ENCODE measurements at places on chromosomes 4 and X. TPM values are rescaled to one million over a fixed set of nuclear protein-coding genes. Genes with fewer than 3 reads are reported as not detected.

GRCh38 chrX:19728915-19729314 lies 158.5 kb downstream of the SH3KBP1 start:
- no peak for DNase-seq

GRCh38 chr4:80197601-80198440 lies 518 bp downstream of the PRDM8 start:
- peak; percentile 74 for DNase-seq

- no peak for DNase-seq
Observed at GRCh38 chr4:184857441-184858121, 31.8 kb upstream of the ACSL1 start.

GATA1 gene
- polyA plus RNA-seq, result not detected

DNA sequence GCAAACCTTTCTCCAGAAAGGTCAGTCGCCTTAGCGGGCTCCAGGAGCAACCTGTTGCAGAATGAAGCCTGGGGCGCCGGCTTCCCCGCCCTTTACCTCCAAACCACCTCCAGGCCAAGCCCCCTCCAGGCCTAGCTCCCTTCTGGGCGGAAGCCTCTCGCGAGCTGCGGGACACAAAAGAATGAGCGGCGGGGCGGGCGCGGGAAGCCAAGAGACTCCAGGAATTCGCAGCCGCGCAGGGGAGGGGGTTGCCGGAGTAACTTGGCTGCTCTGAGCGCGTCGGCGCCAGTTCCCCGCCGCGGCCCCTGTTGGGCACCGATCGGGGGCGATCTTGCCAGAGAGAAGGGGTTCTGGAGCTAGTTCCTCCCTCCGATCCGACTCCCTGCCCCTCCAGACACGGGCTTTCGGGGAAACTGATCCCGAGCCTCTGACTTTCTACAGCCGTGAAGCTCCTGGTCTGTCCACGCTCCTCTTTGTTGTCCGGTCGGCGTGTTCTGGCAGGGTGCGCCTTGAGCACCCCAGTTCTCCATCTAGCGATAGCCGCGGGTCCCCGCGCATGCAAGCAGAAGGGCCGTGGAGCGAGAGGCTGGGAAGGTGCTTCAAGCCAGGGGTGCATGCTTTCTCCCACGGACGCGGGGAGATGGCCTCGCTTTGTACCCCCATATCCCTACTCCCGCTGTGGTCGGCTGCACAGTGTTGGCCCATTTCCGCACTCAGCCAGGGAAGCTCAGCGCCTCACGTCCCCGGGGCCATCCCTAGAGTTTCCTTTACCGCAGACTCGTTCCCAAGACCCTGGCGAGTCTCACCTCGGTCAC lies 1.2 kb downstream of the PROM1 start:
- DNase-seq, result peak; percentile 25

- no peak for DNase-seq
Observed at GRCh38 chr4:138329506-138330070, 87.4 kb upstream of the SLC7A11 start.

MAGEE1 gene
- polyA plus RNA-seq, result 0.39 TPM

GAGE13 gene
- polyA plus RNA-seq, result not detected

DNA sequence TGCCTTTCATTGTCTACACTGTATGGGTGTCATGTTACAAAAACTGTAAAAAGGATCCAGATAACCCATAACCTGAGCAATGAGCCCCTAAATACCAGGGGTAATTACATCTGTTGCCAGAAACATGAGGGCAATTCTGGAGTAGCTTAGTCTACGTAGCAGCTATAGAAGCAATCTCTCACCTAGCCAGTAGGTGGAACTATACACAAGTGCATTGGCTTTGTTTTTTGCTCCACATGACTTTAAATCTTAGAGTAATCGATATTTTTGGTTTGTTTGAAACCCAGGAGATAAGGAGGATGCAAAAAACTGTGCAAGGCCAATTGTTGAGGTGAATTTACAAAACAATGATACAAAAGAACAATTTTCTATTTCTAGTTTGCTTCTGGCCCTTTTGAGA lies 57.5 kb downstream of the GPR82 start:
- peak; percentile 58 for DNase-seq

HAND2 gene
- 19.3 TPM for polyA plus RNA-seq

- DNase-seq, result no peak
Observed at GRCh38 chrX:24996096-24996709, 19.6 kb downstream of the ARX start.

CT55 gene
- not detected for polyA plus RNA-seq

Measured in GM23248 (cell line).